Natural killer cell treated with Interleukin-12 subunit alpha and Interleukin-12 subunit beta and Interleukin-15 and Interleukin-18, amount 100 ng/mL, for 72 hours (primary cell): ENCODE measurements at places on chromosomes 16 and 17. TPM values are rescaled to one million over a fixed set of nuclear protein-coding genes. Genes with fewer than 3 reads are reported as not detected.
A peak's percentile ranks its signal among the peaks of the same experiment; 100 is the strongest.

NACA2 gene
- not detected for total RNA-seq

DNA sequence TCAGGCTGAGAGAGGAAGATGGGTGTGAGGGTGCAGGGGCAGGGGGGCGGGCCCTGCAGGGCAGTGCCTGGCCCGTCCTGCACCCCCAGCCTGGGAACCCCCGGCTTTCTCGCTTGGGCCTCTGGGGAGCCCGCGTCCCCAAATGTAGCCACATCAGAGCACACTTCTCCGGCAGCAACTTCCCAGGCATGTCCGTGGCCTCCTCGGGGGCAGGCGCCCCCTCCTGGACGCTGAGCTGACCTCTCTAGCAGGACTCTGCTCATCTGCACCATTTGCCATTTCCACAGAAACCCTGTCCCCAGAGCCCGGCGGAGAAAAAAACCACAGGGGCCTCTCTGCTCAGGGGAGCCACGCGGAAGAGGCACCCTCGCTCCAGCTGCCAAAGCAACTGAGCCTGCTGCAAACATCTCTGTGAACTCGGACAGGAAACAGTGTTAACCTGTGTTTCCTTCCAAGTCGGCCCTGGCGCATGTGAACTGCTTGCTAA, 63.4 kb downstream of the KLHDC4 start:
- no peaks in the 10 kb centered on the region for H3K27me3 ChIP-seq
- no peaks in the 10 kb centered on the region for H3K36me3 ChIP-seq
- H3K4me3 ChIP-seq = peak overlapping the region; percentile 61
- peaks cover 27% of the 10 kb centered on the region for H3K4me1 ChIP-seq
- peak; percentile 73 for DNase-seq

- H3K27ac ChIP-seq = peak overlapping the region; percentile 99
- peaks cover 76% of the 10 kb centered on the region for H3K4me1 ChIP-seq
- peaks cover 61% of the 10 kb centered on the region for H3K36me3 ChIP-seq
- no peaks in the 10 kb centered on the region for H3K27me3 ChIP-seq
- peak overlapping the region; percentile 98 for H3K4me3 ChIP-seq
- DNase-seq = peak; percentile 89
Measured at GRCh38 chr17:64505340-64506200, 519 bp downstream of the DDX5 start.

NXN gene
- 0.61 TPM for total RNA-seq

SYCE1L gene
- 3.9 TPM for total RNA-seq

DNA sequence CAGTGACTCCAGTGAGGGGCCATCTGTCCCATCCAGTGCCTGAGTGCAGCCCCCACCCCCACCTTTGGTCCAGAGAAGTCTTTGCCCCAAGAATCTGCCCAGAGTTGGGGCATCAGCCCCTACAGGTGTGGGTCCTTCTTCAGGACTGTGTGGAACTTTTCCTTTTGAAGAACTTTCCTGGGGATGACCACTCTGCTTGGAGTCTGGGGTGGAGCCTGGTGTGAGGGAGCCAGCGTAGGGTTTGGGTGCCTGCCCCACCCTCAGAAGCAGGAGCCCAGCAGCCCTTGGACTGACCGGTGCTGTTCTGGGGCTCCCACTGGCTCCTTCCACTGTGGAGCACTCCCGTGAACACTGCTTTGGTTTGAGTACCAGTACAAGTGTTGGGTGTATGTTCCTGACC, 19.3 kb downstream of the MPRIP start:
- no peaks in the 10 kb centered on the region for H3K36me3 ChIP-seq
- H3K27ac ChIP-seq = no peak overlapping the region
- no peak overlapping the region for H3K4me3 ChIP-seq

- no peak overlapping the region for H3K27ac ChIP-seq
- no peak overlapping the region for H3K4me3 ChIP-seq
- H3K27me3 ChIP-seq = peaks cover 9% of the 10 kb centered on the region
- H3K4me1 ChIP-seq = no peaks in the 10 kb centered on the region
- no peaks in the 10 kb centered on the region for H3K36me3 ChIP-seq
Measured at GRCh38 chr16:14957576-14958322, 17.1 kb upstream of the PDXDC1 start.

HOXB4 gene
- total RNA-seq = 8.2 TPM

DNA sequence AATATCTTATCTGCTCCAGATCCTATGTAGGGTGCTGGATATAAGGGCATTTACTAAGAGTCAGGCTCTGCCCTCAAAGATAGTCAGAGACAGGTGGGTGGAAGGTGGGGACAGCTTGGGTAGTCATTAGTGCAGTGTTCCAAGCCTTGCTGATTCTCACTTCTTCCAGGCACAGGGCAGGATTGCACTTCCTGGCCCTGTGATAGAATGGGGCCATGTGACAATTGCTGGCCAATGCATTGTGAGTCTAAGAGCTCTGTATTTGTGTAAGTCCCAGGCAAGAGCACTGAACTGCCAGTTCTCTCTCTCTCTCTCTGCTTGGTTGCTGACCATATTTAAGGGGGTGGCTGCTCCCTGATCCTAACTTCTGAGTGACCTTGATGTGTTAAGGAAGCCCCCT, 112.1 kb downstream of the C16orf78 start:
- H3K4me3 ChIP-seq = no peak overlapping the region
- H3K4me1 ChIP-seq = no peaks in the 10 kb centered on the region
- H3K27me3 ChIP-seq = peaks cover 22% of the 10 kb centered on the region
- H3K36me3 ChIP-seq = no peaks in the 10 kb centered on the region
- H3K27ac ChIP-seq = no peak overlapping the region
- DNase-seq = no peak

DNA sequence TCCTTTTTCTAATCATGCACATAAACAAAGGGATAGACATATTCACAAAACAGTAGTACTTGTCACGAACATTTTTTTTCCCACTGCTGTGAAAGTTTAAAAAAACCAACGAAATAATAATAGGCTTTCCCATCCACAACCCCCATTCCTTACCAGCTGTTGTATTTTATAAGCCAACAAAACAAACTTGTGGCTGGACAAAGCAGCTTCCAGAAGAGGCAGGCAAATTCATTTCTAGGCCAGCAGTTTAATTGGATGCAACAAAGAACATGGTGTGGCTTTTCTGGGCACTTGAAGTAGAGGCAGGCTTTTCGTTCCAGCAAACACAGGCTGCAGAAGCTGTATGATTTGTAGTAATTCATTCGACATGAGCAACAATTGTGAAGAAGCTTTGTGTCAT, 56.0 kb upstream of the FAM20A start:
- H3K27ac ChIP-seq = no peak overlapping the region
- no peak overlapping the region for H3K4me3 ChIP-seq
- no peaks in the 10 kb centered on the region for H3K36me3 ChIP-seq
- peaks cover 36% of the 10 kb centered on the region for H3K27me3 ChIP-seq

DNA sequence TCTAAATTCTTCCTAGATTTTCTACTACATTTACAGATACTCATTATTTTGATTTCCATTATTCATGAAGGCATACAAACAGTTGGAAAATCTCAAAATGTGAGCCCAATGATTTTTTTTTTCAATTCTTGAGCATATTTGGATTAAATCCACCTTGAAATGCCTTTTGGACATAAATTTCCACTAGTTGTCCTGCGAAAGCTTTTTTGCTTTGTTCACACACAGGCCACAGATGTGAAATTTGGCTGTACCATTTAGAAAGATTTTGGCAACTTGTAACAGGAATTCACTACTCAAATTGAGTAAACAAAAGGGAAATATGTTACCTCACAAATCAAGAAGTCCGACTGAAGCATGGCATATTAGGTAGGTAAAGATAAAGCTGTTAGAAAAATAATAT, 1631.0 kb downstream of the CDH8 start:
- peaks cover 4% of the 10 kb centered on the region for H3K36me3 ChIP-seq
- H3K4me3 ChIP-seq = no peak overlapping the region
- no peaks in the 10 kb centered on the region for H3K4me1 ChIP-seq
- no peak overlapping the region for H3K27ac ChIP-seq
- no peak for DNase-seq

PMFBP1 gene
- 0.67 TPM for total RNA-seq

DNA sequence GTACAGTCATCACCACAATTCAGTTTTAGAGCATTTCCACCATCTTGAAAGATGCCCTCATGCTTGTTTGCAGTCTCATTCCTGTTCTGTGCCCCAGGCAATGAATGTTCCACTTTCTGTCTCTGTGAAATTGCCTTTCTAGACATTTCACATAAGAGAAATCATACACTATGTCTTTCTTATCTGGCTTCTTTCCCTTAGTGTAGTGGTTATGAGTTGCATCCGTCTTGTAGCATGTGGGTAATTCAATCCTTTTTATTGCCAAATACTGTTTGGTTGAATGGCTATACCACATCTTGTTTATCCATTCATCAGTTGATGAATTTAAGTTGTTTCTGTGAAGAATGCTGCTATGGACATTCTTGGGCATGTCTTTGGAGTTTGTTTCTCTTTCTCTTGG, 132.5 kb upstream of the PLCG2 start:
- no peak for DNase-seq
- no peaks in the 10 kb centered on the region for H3K27me3 ChIP-seq
- peaks cover 32% of the 10 kb centered on the region for H3K4me1 ChIP-seq
- H3K36me3 ChIP-seq = no peaks in the 10 kb centered on the region
- no peak overlapping the region for H3K4me3 ChIP-seq

IL17C gene
- 1.0 TPM for total RNA-seq

TSPAN10 gene
- 0.50 TPM for total RNA-seq

DNA sequence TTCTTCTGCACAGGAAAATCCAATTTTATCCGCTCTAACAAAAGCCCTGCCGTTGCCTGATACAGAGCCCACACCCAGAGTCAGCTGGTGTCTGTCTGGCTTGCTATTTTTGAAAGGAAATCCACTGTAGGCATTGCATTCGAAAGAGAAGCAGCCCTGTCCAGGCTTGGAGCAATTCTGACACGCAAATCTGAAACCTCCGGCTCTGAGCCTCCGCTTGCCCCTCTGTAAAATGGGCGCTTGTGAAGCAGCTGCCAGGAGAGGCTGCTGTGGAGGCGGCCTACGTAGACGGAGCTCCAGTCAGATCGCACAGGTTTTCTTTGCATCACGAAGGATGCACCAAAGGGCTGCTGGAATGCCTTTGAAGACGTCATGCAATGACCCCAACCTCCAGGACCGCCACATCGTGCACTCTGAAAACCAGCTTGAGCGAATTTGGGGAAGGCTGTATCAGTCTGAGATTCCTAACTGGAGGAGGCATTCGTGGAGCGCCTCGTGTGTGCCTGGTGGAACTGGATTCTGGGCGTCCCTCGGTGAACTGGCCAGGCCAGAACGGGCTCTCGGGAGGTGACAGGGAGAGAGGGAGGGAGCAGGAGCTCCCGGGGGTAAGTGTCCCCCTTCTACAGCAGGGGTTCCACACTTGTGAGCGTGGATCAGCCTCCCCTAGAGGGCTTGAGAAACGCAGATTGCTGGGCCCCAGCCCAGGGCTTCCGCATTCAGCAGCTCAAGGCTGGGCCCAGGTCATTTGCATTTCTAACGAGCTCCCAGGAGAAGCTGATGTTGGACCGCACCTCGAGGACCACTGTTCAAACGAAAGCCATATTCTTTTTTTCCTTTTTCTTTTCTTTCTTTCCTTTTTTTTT, 215.5 kb downstream of the MRTFB start:
- H3K36me3 ChIP-seq = peaks cover 13% of the 10 kb centered on the region
- peak overlapping the region; percentile 87 for H3K4me3 ChIP-seq
- no peaks in the 10 kb centered on the region for H3K27me3 ChIP-seq
- no peak for DNase-seq

NPIPA8 gene
- 0.39 TPM for total RNA-seq

DNA sequence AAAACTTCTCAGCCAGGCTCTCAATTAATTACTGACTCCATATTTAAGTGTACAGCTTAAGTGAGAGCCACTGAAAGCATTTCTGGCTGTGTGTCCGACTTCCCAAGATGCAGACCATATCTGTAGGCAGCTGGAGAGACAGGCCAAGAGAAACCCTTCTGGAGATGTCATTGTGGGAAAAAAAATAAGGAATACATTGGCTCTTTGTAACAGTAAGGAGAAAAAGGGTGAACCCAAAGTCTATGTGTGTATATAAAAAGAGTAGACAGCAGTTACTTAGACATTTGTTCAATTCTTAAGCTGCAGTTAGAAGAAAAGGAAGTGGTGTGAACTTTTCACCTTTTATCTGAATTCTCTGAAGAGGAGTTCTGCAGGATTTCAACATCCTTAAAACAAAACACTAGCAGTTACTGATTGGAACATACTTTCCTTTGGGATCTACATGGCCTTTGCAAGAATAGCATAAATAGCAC, 21.7 kb downstream of the FAM117A start:
- peaks cover 84% of the 10 kb centered on the region for H3K4me1 ChIP-seq
- H3K36me3 ChIP-seq = peaks cover 8% of the 10 kb centered on the region
- no peaks in the 10 kb centered on the region for H3K27me3 ChIP-seq
- peak overlapping the region; percentile 93 for H3K4me3 ChIP-seq
- no peak for DNase-seq

KRTAP4-6 gene
- total RNA-seq = not detected

DNA sequence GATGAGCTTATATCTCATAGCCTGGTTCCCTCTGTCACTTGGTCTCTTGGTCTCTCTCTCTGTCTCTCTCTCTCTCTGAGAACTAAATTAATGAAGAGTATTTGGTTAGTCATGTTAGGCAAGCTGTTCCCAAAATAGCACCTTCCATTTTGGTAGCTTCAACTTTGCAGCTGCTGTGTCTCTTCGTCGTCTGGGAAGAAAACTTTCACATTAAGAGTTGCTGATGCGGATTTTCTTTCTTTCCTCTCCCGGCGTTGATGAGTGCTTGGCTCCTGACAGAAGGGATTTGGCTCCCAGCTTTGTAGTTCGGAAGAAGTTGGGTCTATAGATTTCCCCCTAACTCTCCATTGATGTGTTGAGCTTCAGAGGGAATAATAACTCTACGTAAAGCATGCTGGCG, at the start of gene RBFOX1:
TSS of gene RBFOX1 (plus strand) at position 235 of the 400 bp plus-strand sequence.
- H3K4me3 ChIP-seq = no peak within 1 kb of the TSS
- H3K36me3 ChIP-seq = no peaks in the 10 kb centered on the region
- no peaks in the 10 kb centered on the region for H3K27me3 ChIP-seq
- no peaks in the 10 kb centered on the region for H3K4me1 ChIP-seq
- H3K27ac ChIP-seq = no peak within 1 kb of the TSS
- no peak for DNase-seq

GRCh38 chr17:83196366-83196765, 117.0 kb downstream of the METRNL start:
- H3K36me3 ChIP-seq = no peaks in the 10 kb centered on the region
- H3K27me3 ChIP-seq = no peaks in the 10 kb centered on the region
- H3K4me3 ChIP-seq = no peak overlapping the region
- H3K27ac ChIP-seq = peak overlapping the region; percentile 49

KRT33A gene
- total RNA-seq = not detected

TBC1D3K gene
- not detected for total RNA-seq

SDR42E1 gene
- total RNA-seq = 6.1 TPM
